Heart left ventricle (tissue), 16 donors: ENCODE measurements at places on chromosomes 6 and 20. TPM values are rescaled to one million over a fixed set of nuclear protein-coding genes. Genes with fewer than 3 reads are reported as not detected.

Gene GHRH
- polyA plus RNA-seq, result not detected

Gene FUCA2
- 22.2 TPM for polyA plus RNA-seq

Gene FAM184A
- polyA plus RNA-seq, result 0.18 TPM

Gene ASXL1
- 18.2 TPM for polyA plus RNA-seq

Gene RIN2
- polyA plus RNA-seq, result 15.7 TPM

Gene LCA5
- 0.42 TPM for polyA plus RNA-seq

Gene TMEM14B
- 79.2 TPM for polyA plus RNA-seq
